T-helper 9 cell (primary cell): ENCODE measurements at places on chromosomes 11 and 22.

DNA sequence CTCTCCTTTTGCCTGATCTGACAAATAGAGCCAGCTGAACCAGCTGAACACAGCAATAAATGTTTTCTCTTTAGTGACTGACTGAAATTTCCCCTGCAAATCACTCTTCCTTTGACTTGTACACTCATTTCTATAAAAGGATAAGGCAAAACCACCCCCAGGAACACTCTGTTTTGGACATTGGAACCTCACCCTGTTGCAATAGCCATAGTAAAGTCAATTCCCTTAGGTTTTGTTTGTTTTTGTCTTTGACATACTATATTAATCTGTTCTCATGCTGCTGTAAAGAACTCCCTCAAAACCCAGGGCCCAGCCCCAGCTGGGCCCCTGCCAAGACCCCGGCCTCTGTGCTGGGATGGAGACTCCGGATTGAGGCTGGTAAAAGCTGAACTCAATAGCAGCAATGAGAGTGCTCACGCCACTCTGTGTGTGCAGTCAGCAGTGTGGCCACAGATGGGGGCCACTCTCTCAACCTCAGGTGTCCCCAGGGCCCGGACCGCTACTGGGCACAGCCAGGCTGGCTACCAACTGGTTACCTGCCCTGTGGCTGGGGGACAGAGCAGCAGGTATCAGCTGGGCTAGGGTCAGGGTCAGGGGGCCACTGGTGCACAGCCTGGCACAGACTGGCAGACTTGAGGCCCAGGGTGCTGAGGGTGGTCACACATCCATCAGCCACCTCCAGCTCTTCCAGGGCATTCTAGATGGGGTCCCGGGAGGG, 597.4 kb downstream of the LUZP2 start:
- no peak for DNase-seq

DNA sequence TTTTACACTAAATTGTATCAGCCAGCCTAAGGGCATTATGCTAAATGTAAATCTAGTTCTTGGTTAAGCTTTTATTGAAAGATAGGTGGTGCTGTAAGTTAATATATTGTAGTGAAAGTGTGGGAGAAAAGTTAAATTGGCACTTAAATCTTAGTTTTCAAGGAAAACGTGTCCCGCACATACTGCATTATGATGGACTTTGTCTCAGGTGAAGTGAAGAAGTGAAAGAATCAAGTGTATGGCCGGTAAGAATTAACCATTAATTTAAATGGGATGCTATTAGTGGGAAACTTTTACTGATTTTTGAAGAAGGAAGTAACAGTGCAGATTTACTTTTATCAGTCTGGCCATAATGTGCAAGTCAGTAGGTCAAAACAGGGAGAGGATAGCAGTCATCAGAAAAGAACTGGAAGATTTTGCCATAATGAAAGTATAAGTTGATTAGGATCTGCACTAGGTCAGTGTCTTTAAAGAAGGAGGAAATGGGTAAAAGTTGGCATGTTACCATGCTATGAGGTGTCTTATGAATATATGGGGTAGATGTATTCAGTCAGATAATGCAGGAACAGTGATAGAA, 81.6 kb downstream of the PDHX start:
- no peak for DNase-seq

- DNase-seq: no peak
Measured at GRCh38 chr11:45347348-45348082, 61.4 kb upstream of the SYT13 start.

- DNase-seq: no peak
Measured at GRCh38 chr11:129700701-129701100, 114.9 kb upstream of the TMEM45B start.

DNA sequence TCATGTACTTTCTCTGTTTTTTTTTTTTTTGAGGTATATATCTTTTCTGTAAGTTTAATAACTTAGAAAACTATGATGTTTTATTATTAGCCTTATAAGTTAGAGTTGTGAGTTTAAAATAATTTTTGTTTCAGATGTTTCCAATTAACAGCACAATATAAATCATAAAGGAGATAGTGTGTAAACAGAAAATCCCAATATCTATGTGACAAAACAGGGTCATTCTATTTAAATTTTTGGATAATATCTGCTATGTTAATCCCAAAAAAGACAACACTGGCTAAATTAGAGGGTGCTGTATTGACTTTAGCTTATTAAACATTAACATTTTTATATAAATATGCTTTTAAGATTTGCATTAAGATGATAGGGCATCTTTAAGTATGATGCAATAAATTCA, 318.1 kb upstream of the CTSC start:
- no peak for DNase-seq
